Activated T-cell treated with anti-CD3 and anti-CD28 coated beads for 48 hours (primary cell): ENCODE measurements at places on chromosomes 7 and 10.

- no peak for DNase-seq
Observed at GRCh38 chr10:107692072-107692471, 527.6 kb upstream of the SORCS1 start.

DNA sequence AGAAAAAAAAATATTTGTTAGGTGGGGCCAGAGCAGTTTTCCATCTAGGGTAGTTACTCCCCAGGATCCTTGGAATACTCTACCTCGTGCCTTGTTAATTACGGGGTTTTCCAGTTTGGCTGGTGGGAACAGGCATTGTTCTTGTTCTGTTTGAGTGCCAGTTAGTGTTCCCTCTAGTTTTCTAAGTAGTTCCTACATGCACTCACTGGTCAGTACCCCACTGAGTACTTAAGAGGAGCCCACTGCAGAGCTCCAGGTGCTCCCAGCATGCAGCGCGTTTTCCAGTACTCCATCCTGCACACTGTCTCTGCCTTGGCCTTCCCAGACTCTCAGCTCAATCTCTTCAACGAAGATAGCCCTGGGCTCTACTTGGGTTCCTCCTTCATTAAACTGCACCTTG lies 58.0 kb downstream of the AHCYL2 start:
- no peak for DNase-seq

DNA sequence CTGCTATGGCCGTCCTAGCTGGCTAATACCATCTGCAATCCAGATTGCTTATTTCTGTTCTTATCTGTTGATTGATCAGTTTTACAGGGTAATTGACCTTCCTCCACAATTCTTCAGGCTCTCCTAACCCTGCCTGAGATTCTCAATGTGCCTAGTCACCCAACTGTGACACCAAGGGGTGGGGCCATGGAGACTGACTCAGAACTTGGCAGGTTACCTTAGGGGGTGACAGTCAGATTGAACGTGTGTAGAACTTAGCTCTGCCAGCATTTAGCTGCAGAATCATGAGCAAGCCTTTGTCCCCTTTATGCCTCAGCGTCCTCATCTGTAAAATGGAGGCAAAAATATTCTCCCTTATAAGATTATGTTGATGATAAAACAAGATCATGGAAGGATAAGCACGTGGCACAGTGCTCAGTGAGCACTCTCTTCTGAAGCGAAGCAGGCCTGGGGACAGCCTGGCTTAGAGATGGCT lies 19.1 kb upstream of the LEP start:
- DNase-seq: no peak

DNA sequence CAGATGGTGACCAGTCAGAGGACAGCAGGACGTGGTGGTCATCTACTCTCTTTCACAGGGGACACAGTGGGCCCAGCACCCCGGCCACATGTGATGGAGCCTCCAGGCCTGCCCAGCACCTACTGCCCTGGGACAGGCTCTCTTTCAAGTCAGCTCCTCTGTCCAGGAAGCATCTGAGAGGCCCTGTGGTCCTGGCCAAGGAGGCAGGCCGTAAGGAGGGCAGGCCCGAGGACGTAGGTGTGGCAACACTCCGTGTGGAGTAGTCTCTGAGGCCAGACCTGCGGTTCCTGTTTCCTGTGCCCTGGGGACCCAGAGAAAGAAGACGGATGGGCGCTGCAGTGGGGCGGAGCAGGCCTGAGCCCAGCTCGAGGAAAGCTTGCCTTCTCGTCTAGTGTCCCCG lies 179.2 kb downstream of the EBF3 start:
- DNase-seq: no peak

GRCh38 chr7:143418681-143419458 lies 10.2 kb upstream of the EPHA1 start:
- DNase-seq: no peak
